SJSA1 (cell line): ENCODE measurements at places on chromosomes 2 and 18. TPM values are rescaled to one million over a fixed set of nuclear protein-coding genes. Genes with fewer than 3 reads are reported as not detected.

- DNase-seq: no peak
- no peaks in the 10 kb centered on the region for H3K27me3 ChIP-seq
- H3K4me1 ChIP-seq: no peaks in the 10 kb centered on the region
- H3K36me3 ChIP-seq: peaks cover 16% of the 10 kb centered on the region
These were observed 54.9 kb downstream of the ANTXR1 start for GRCh38 chr2:69067866-69068265.

DNA sequence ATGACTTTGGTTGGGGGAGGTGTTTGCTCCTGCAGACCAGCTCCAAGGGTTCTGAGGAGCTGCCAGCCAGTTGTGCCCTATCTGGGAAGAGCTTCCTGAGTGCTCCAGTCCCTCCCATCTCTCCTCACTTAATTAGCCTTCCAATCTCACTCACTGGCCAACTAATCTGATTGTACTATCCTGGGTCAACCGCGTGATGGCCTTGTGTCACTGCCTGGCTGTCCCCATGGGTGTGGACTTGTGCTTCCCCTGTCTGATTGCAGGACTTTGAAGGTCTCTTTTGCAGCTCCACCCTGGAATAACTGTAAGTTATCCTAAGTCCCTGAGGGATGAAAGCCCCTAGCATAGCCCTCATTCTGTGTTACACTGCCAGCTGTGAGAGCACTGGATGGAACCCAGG lies 65.0 kb downstream of the SLC4A5 start:
- no peak for DNase-seq
- no peaks in the 10 kb centered on the region for H3K36me3 ChIP-seq
- H3K27me3 ChIP-seq: no peaks in the 10 kb centered on the region
- no peak overlapping the region for H3K4me3 ChIP-seq
- no peaks in the 10 kb centered on the region for H3K4me1 ChIP-seq

DNA sequence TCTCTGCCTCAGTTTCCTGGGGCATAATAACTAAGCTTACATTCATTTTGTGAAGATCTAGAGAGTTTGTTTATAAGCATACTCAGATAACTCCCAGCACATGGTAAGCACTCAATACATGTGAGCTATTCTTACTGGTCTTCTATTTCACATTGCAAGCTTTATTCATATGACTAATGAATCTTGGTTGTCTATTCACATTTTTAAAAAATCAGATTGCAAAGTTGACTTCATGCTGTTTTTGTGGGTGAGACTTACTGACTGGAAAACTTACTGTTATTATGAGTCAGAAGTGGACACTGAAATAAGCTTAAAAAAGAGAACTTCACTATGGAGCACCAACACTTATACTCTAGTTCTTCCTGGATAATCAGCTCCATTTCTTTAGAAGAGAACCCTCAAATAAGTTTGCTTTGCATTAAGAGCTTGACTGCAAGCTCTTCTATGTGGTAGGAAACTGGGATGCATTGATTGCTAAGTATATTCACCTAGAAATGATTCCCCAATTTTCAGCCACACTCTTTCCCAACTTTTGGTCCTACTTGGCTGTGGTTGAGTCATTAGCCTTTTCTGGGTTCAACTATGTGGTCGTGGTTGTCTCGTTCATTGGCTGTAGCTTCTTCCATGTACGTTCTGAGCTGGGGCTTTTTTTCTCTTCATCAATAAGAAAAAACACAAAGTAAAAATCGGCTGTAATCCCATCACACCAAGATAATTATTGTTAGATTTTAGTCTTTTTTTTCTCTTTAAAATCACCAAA lies 29.5 kb upstream of the RBMS1 start:
- H3K27me3 ChIP-seq: no peaks in the 10 kb centered on the region
- no peak overlapping the region for H3K27ac ChIP-seq
- DNase-seq: no peak
- H3K36me3 ChIP-seq: no peaks in the 10 kb centered on the region
- H3K4me1 ChIP-seq: peaks cover 4% of the 10 kb centered on the region

- no peak overlapping the region for H3K27ac ChIP-seq
- no peaks in the 10 kb centered on the region for H3K4me1 ChIP-seq
- DNase-seq: no peak
- H3K4me3 ChIP-seq: no peak overlapping the region
- no peaks in the 10 kb centered on the region for H3K27me3 ChIP-seq
- H3K36me3 ChIP-seq: no peaks in the 10 kb centered on the region
These were observed 49.3 kb downstream of the TNP1 start for GRCh38 chr2:216810399-216811160.

DNA sequence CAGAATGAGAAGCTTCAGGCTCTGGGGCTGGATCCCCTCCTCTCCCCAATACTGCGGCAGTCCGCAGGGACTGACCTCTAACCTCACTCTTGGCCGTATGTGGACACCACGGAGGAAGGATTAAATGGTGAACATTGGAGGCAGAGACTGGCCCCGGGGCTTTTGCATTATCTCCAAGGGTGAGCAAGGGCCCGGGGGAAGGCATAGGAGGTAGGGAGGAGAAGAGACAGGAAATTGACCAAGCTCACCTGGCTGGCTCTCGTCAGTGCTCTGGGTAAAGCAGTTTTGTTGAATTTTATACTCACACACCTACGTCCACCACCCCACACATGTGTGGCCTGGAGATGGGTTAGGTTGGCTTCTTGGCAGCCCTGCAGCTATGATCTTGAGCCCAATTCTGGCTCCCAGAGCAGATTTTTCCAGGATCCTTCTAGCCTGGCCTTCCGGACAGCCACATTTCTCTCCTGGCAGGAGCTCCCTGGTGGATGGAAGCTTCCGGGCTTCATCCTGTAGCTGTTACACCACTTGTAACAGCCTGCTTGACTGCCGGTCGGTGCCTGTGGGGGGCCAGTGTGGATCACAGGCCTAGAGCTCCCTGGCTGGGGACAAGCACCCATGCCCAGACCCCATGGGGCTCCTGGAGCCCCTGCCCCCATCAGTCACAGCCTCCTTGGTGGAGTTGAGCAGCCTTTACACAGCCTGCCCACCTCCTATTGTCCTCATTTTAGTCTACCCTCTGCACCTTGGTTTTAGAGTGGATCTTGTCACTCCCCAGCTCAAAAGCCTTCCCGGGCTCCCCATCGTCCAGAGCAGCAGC lies 7.6 kb downstream of the ITM2C start:
- DNase-seq: peak; percentile 40
- H3K36me3 ChIP-seq: peaks cover 38% of the 10 kb centered on the region
- no peaks in the 10 kb centered on the region for H3K27me3 ChIP-seq

DNA sequence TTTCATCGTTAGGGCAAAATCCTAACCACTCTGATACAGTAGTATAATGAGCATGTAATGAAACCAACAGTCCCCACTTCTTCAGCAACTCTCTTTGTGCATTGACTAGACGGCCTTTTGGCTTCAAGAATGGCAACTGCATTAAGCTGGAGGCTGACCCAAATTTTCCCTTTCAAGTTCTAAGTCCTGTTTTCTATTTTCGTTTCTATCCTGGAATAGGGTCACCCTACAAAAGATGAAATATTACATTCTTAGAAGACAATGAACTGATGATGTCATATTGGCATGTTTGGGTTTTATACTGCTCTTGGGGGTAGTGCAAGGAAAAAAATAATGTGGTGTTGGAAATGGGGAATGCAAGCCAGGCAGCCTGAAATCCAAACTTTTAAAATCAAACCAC lies 254.4 kb downstream of the ETAA1 start:
- H3K4me3 ChIP-seq: no peak overlapping the region
- H3K4me1 ChIP-seq: peaks cover 6% of the 10 kb centered on the region
- no peak overlapping the region for H3K27ac ChIP-seq
- no peaks in the 10 kb centered on the region for H3K36me3 ChIP-seq
- DNase-seq: no peak
- no peaks in the 10 kb centered on the region for H3K27me3 ChIP-seq

DNA sequence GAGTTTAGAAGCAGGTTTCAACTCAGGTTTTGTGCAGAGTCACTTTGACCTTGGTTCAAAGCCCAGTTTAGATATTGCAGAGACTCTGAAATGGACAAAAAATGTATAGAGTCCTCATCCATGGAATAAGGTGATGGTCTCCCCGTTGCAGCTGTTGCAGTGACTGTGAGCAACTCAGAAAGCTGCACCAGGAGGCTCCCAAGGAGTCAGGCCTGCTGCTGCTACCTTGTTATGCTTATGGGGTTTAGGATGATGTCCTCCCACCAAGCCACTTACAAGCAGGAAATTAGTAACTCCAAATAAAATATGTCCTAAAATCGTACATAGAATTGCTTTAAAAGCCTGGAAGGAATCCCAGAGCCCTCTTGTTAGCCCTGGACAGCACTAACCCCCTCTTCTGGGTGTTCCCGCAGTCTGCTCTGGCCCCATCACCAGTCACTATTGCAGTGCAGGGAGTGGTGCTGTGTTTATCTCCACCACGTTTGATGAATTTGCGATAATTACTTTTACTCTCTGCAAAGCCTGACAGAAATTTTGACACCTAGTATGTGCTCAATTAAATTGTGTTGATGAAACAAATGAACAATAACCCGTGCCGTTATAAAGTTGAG lies 189.0 kb downstream of the CNTNAP5 start:
- H3K27ac ChIP-seq: no peak overlapping the region
- H3K4me3 ChIP-seq: no peak overlapping the region
- no peak for DNase-seq
- H3K4me1 ChIP-seq: no peaks in the 10 kb centered on the region
- no peaks in the 10 kb centered on the region for H3K36me3 ChIP-seq

DNA sequence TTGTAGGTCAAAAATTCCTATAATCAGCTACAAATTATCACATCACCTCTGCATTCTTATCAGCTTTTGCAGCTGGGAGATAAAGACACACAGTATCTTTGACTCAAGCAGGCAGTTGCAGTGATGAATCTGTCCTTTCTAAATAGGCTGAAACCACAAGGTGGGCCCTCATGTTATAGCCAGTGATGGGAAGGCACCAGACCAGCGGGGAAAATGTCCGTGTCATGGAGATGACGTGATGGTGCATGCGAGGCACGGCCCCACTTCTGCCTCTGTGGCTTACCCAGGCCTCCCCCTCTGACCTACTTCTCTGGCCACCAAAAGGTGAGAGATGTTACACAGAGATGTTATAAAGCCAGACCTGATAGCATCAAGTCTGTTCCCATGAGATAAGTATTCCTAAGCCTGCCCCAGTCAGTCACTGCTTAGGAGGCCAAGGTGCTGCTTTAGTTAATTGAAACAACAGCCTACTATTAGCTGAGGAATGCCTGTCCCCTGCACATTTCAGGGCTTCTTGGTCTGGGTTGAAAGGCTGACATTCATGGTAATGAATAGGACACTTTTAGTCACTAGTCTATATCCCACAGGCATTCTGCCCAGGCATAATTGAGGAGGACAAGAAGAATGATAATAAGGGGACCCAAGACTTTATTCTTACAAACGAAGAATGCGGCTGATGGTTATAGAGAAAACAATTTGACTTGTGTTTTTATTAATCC lies 327.9 kb downstream of the LPIN1 start:
- no peaks in the 10 kb centered on the region for H3K36me3 ChIP-seq
- DNase-seq: no peak
- H3K4me3 ChIP-seq: no peak overlapping the region
- H3K27me3 ChIP-seq: no peaks in the 10 kb centered on the region

- no peaks in the 10 kb centered on the region for H3K27me3 ChIP-seq
- H3K36me3 ChIP-seq: no peaks in the 10 kb centered on the region
- DNase-seq: no peak
- H3K4me3 ChIP-seq: no peak overlapping the region
These were observed 80.7 kb downstream of the MARCO start for GRCh38 chr2:119022678-119023077.

GRCh38 chr18:56168049-56168781 lies 470.2 kb downstream of the TXNL1 start:
- no peaks in the 10 kb centered on the region for H3K27me3 ChIP-seq
- H3K36me3 ChIP-seq: no peaks in the 10 kb centered on the region
- peak; percentile 68 for DNase-seq
- H3K4me1 ChIP-seq: peaks cover 49% of the 10 kb centered on the region
- peak overlapping the region; percentile 81 for H3K27ac ChIP-seq
- H3K4me3 ChIP-seq: no peak overlapping the region

- H3K36me3 ChIP-seq: no peaks in the 10 kb centered on the region
- H3K4me3 ChIP-seq: peak overlapping the region; percentile 15
- H3K4me1 ChIP-seq: peaks cover 14% of the 10 kb centered on the region
- DNase-seq: no peak
- no peak overlapping the region for H3K27ac ChIP-seq
These were observed 115.7 kb downstream of the FAM210A start for GRCh38 chr18:13610555-13611141.

DNA sequence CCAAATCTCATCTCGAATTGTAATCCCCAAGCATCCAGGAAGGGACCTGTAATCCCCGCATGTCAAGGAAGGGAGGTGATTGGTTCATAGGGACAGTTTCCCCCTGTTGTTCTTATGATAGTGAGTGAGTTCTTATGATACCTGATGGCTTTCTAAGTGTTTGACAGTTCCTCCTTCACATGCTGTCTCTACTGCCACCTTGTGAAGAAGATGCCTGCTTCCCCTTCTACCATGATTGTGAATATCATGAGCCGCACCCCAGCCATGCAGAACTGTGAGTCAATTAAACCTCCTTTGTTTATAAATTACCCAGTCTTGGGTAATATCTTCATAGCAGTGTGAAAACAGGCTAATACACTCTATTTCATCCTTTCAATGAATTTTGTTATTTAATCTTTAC lies 446.7 kb downstream of the RNF144A start:
- H3K36me3 ChIP-seq: no peaks in the 10 kb centered on the region
- no peak overlapping the region for H3K4me3 ChIP-seq
- no peak overlapping the region for H3K27ac ChIP-seq
- no peaks in the 10 kb centered on the region for H3K27me3 ChIP-seq
- no peak for DNase-seq
- no peaks in the 10 kb centered on the region for H3K4me1 ChIP-seq

- H3K4me1 ChIP-seq: no peaks in the 10 kb centered on the region
- H3K27ac ChIP-seq: no peak overlapping the region
- H3K27me3 ChIP-seq: no peaks in the 10 kb centered on the region
- H3K36me3 ChIP-seq: no peaks in the 10 kb centered on the region
- H3K4me3 ChIP-seq: no peak overlapping the region
These were observed 176.0 kb downstream of the SMAD2 start for GRCh38 chr18:47754311-47755101.

- no peak overlapping the region for H3K27ac ChIP-seq
- no peak for DNase-seq
- no peak overlapping the region for H3K4me3 ChIP-seq
- no peaks in the 10 kb centered on the region for H3K36me3 ChIP-seq
- no peaks in the 10 kb centered on the region for H3K4me1 ChIP-seq
- no peaks in the 10 kb centered on the region for H3K27me3 ChIP-seq
These were observed 40.1 kb upstream of the SOS1 start for GRCh38 chr2:39160982-39161381.

The GALNT13 gene
- total RNA-seq: not detected in 2 replicates

The NEU4 gene
- total RNA-seq: not detected in 2 replicates

The ALPG gene
- 0.03 TPM in 1 of 2 replicates, not detected in the other for total RNA-seq

The C2orf74 gene
- 21.1 and 37.5 TPM in 2 replicates for total RNA-seq

The FER1L5 gene
- not detected in 2 replicates for total RNA-seq

The ZSWIM2 gene
- total RNA-seq: not detected in 2 replicates

The STK11IP gene
- 11.7 and 29.2 TPM in 2 replicates for total RNA-seq

The GAD1 gene
- total RNA-seq: 0.21 and 2.8 TPM in 2 replicates

The SNRPD1 gene
- 38.0 and 52.2 TPM in 2 replicates for total RNA-seq

The CCDC138 gene
- total RNA-seq: 16.6 and 17.1 TPM in 2 replicates
